ENCODE measurements at places on chromosomes 5 and 9.

DNA sequence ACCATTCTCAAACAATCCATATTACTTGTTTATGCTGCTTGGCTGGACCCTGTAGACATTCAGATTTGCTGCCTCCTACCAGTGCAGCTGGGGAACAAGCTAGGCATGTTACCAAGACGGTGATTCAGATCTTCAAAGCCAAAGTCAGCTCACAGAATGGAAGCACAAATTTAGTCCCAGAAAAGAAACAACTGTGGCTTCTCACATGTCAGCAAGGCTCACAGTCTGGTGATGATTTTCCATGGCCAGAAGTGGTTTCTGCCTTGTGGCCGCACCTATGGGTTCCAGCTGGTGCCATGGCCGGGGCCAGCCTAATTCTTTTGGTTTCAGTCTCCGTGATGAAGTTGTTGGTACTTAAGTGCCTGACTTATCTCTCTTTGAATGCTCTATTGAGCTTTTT, 182.2 kb downstream of the TMC1 start:
- no peak for DNase-seq

GRCh38 chr5:58938563-58939424, 355.9 kb downstream of the RAB3C start:
- no peak for DNase-seq

DNA sequence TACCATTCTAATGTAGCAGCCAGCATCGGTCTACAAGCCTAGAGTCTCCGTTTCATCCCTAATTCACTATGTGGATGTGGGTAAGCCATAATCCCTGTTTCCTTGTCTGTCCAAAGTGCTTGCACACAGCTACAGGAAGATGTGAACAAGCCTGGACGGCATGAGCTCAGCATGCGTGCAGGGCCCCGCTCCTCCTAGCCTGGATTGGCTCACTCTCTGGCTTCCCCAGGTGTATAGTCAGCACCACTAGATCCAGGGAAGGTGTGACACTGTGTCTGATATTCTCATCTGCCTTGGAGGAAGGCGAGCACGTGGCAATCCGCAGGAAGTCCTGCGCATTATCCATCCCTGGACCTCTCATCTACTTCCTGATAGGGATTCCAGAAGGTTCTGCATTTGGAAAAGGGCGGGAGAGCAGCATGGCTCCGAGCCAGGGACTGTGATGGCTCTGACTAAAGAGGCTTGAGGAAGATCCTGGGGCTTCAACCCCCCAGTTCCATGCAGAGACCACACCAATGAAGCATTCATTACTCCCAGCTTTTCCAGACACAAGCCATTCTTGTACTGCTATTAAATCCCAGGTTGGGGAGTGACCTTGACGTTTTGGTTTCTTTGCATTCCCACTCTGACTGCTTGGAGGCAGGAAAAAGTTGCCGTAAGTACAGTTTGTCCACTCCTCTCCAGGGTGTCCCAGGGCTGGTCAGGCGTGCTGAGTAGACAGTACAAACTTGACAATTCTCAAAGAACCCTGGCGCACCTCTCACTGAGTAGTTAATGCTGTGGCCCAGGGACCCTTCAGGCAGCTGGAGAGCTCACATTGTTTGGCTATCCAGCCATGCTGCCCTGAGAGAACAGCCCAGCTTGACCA, 65.6 kb downstream of the PSD2 start:
- DNase-seq: no peak

GRCh38 chr5:147966326-147966725, 60.0 kb upstream of the C5orf46 start:
- DNase-seq: no peak

- DNase-seq: no peak
Measured at GRCh38 chr5:145801195-145801594, 33.9 kb downstream of the PRELID2 start.

DNA sequence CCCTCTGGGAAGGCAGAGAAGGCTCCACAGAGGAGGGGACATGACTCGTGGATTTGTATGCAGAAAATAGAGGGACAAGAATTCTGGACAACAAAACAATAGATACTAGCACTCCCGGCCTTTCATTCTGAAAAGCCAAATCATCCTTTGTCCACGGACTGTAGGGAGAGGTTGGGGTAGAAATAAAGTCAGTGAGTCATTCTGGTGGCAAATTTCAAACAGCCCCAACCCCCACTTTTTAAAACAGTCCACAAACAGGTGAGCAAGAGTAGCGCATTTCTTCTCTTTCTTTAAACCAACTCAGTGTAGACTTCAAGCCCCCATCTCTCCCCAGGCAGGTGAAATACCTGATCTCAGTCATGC, 56.1 kb downstream of the PTPDC1 start:
- DNase-seq: no peak

GRCh38 chr5:59257488-59258400, 635.8 kb downstream of the PDE4D start:
- DNase-seq: no peak

- DNase-seq: no peak
Measured at GRCh38 chr9:99176527-99177013, 45.2 kb downstream of the ALG2 start.

- DNase-seq: no peak
Measured at GRCh38 chr5:33755231-33755630, 136.6 kb downstream of the ADAMTS12 start.

GRCh38 chr5:56457887-56458812, 225.0 kb upstream of the ANKRD55 start:
- DNase-seq: no peak

GRCh38 chr9:121739971-121740370, 88.5 kb downstream of the DAB2IP start:
- no peak for DNase-seq

DNA sequence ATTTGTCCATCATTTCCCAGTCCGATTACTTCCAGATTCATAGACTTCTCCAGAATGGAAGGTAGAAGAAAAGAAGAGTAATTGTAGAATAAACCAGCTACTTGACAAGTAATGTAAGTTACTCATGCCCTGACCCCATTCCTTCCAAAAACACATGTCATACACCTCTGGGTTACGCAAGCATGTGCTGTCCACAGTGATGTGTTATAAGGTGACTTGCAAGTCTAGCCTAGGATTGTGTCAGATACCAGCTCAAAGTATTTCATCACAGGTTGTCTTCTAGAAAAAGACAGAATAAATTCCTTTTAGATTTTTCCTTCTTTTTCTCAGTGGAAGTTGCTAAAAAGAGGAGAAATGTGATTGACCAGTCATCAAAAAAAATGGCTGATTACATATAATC, 8.0 kb upstream of the TLR4 start:
- DNase-seq: no peak

GRCh38 chr9:134919303-134919702, 1.6 kb upstream of the FCN1 start:
- no peak for DNase-seq

- DNase-seq: no peak
Measured at GRCh38 chr9:98818764-98819163, 11.3 kb downstream of the GALNT12 start.

DNA sequence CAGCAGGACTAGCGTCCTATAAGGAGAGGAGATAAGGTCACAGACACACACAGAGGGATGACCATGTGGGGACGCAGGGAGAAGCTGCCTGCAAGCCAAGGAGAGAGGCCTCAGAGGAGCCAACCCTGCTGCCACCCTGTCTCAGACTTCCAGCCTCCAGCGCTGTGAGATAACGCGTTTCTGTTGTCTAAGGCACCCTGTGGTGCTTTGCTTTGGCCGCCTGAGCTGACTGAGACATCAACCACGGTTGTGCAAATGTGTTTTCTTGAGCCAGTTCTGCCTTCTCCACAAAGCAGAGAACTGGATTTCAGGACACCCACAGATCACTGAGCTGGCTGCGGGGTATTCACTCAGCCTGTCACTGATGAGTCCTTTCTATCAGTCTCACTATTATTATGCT, 149.1 kb downstream of the NXNL2 start:
- DNase-seq: no peak

DNA sequence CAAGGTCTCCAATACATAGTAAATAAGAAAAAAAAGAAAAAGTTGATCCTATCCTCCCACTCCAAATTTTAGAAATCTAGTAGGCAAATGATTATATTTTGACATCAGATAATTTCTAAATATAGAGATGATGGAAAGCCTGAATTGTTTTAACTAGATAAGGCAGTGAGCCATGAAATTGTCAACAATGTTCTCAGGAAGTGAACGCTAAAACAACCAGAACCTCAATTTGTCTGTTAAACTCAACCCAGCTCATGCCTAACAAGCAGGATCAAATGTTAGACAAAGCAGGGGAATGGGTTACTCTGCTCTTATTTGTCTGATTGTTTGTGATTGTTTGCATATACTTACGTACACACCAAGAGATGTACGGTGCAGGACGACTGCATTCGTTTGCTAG, 49.2 kb downstream of the ESM1 start:
- no peak for DNase-seq

DNA sequence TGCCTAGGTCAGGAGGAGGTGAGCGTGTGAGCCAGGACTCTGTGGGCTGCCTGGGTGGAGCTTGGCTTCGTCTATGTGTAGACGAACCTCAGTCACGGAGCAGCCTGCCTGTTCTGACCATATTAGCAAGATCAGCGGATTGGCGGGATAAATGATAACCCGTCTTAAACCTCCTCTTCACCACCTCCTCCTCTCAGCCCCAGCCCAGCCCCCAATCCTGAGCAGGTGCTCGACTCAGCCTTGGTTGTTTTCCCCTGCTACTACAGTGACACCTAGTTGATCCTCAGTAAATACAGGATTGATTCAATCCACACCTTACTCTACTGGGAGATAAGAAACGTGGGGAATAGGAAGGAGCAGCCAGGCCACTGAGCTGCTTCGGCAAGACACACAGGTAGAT, 286.1 kb downstream of the IRX2 start:
- DNase-seq: no peak

DNA sequence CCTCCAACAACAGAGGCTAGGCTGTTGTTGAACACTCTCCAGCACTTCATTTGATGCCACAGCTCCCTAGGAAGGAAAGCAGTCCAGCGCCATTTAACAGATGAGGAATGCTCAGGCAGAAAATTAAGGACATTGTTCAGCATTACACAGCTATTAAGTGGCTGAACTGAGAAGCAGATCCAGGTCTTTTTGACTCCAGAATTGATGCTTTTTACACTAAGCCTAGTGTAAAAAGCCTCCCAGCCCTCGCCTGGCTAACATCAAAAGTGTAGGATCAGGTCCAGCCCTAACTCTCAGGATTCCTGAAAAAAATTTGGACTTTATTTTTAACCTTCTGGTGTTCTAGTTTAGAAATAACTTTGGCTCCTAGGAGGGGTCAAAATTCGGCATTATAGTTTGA, 106.4 kb upstream of the SMC5 start:
- DNase-seq: no peak

DNA sequence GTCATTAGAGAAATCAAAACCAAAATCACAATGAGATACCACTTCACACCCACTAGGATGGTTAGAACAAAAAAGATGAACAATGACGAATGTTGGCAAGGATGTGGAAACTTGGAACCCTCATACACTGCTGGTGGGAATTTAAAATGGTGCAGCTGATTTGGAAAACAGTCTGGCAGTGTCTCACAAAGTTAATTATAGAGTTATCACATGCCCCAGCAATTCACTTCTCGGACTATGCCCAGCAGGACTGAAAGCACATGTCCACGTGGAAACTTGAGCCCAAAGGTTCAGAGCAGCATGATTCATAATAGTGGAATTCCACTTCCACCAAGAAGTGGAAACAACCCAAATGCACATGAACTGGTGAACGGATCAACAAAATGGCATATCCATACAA, 85.0 kb upstream of the HRH2 start:
- peak; percentile 21 for DNase-seq

GRCh38 chr5:170277867-170278281, 19.7 kb downstream of the LCP2 start:
- no peak for DNase-seq

- DNase-seq: peak; percentile 65
Measured at GRCh38 chr9:98034593-98035546, 21.7 kb upstream of the NANS start.

DNA sequence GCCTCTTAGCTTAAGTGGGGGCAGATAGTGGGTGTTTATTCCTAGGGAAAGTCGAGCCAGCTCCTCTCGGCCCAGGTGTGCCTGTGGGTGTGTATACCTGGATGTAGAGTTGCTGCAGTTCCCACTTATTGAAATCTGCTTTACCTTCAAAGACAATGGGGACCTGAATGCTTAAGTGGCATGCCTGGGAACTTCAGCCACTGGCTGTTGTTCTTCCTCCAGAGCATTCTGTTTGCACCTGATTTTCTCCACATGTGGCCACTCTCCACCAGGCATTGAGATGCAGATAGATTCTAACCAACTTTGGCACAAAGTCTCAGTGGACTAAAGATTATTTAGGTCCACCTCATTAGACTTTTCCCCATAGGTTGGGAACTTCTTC, 186.8 kb downstream of the ZNF462 start:
- DNase-seq: no peak

DNA sequence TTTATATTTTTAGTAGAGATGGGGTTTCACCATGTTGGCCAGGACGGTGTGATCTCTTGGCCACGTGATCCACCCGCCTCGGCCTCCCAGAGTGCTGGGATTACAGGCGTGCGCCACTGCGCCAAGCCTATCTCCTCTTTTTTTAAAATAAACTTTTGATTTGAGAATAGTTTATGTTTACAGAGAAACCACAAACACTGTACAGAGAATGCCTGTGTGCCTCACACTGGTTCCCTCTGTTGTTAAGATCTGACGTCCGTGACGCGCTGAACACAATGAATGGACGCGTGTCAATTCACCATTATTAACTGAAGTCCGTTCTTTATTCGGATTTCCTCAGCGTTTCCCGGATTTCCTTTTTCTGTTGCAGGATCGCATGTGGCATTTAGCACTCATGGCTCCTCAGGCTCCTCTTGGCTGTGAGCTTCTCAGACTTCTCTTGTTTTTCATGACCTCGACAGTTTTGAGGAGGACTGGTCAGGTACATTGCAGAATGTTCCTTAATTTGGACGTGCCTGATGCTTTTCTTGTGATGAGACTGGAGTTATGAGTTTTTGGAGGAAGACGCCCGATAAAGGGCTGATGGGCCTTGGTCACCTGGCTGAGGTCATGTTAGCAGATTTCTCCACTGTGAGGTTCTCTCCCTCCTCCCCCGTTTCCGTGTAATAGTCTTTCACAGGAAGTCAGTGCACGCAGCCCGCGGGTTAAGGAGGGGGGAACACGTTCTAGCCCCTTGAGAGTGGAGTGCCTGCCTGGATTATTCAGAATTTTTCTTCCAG, 69.6 kb downstream of the ANKRD33B start:
- DNase-seq: no peak

- DNase-seq: no peak
Measured at GRCh38 chr5:158541536-158542297, 558.0 kb downstream of the EBF1 start.

Data from COR-L47 (cell line).